ENCODE measurements at places on chromosomes 5 and 9. TPM values are rescaled to one million over a fixed set of nuclear protein-coding genes. Genes with fewer than 3 reads are reported as not detected.

LCN10 gene
- total RNA-seq, result not detected

TCERG1 gene
- 37.5 TPM for total RNA-seq

PFN3 gene
- total RNA-seq, result not detected

PCDHGA5 gene
- total RNA-seq, result 0.15 TPM

SLC4A9 gene
- total RNA-seq, result not detected

PCDHB11 gene
- under 0.01 TPM for total RNA-seq

TMEM232 gene
- 0.45 TPM for total RNA-seq

TMEM215 gene
- total RNA-seq, result not detected

TEX53 gene
- total RNA-seq, result not detected

FGF18 gene
- total RNA-seq, result not detected
